ENCODE measurements at places on chromosomes 7 and 10.

- peak; percentile 17 for DNase-seq
Measured at GRCh38 chr7:107463139-107464078, 6.4 kb upstream of the GPR22 start.

GRCh38 chr7:50742401-50742800, 40.3 kb downstream of the GRB10 start:
- DNase-seq = no peak

GRCh38 chr10:35042783-35043182, 47.4 kb downstream of the CUL2 start:
- DNase-seq = no peak

DNA sequence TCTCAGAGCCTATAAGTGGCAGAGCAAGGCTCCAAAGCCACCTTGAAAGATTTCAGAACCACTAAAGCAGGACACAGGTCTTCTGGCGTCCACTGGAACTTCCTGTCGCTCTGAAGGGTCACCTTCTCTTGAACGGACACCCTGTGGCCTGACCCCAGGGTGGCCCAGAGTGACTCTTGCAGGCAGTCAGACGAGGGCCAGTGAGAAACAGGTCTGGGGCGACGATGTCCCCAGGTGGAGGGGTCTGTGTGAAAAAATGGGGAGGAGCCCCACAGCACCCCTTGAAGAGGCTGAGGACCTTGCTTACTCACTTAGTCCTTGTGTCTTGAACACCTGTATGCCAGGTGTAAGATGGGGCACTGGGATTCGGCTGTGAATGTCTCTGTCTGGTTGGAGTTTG, 946 bp upstream of the RASGEF1A start:
- no peak for DNase-seq

- DNase-seq = no peak
Measured at GRCh38 chr7:29564496-29565223, 1.0 kb downstream of the PRR15 start.

GRCh38 chr10:77686650-77687417, 49.2 kb upstream of the KCNMA1 start:
- no peak for DNase-seq

- DNase-seq = peak; percentile 15
Measured at GRCh38 chr10:109933984-109934565, 10.8 kb upstream of the XPNPEP1 start.

DNA sequence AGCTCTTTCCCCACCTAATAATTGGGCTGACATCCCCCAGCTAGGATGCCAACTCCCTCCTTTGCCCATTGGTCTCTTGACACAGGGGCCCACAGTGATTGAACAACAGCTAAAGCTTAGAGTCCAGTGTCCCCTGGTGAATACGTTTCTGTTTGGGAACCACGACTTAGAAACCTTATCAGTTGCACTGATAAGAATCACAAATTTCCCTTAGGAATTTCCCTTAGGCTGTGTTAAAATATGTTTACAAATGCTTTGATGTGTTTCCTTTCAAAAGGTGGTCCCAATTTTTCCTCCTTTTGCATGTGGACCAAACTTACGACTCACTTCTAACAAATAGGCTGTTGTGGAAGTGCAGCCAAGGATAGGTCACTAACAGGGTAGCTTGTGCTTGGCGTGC, 126.0 kb upstream of the INHBA start:
- DNase-seq = no peak

DNA sequence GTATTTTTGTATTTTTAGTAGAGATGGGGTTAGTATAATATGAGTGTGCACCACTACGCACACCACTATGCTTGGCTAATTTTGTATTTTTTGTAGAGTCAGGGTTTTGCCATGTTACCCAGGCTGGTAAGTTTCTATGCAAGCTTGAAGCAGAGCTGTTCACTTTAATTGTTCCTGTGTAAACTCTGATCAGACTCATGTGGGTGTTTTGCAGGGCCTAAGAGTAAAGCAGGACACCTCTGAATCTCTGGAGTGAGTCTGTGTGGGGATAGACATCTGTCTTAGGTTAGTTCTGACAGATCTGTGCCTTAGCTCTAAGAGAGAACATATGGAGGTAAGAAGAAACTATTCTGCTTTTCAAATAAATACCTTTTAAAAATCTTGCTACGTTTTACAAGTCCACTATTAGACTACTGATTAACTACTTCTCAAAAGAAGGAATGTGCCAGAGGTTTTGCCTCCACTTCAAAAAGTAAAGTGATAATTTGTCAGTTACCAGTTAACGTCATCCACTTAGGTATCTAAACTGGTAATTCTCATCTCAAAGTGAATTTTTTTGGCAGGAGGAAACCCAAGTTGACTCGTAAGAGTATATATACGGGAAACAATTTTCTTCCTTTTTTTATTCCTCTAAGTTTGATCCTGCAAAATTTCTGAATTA, 1.1 kb downstream of the COL17A1 start:
- DNase-seq = no peak

DNA sequence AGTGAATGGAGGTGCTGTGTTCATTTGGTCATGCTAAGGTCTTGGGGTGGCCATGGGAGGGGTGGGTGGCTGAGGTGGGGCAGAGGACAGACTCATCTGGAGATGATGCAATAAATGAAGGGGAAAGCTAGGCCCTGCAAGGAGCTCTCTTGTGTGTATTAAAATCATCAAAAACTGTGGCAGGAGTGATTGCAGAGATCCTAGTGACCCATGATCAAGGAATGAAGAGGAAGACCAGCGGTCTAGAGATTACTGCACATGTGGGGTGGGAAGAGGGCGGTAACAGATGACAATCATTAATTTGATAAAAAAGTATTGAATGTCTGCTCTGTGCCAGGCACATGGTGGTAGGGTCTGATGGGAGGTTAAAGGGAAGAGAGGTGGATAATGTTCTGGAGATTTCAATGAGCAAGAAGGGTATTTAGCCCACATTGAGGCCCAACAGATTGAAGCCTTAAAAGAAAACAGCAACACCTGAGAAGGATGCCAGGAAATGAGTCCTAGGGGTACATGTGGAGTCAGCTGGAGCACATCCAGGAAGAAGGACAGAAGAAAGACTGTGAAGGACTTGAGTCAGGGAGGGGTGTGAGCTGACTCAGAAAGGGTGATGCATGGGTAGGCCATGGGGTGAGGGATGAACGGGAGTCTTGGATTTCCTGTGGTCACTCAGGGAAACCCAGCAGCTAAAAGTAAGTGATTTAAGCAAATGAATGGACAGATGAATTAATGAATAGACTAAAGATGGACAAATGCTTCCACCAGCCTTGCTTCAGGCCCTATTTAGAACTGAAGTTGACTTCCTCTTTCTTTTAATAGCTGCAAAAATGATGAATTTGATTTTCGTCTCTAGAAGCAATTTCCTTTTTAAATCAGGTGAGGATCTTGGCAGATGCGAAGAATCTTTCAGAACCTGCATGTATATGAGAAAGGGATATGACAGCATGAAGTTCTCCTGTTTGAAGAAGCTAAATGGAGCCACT, 83.1 kb upstream of the IGFBP3 start:
- DNase-seq = no peak

GRCh38 chr7:131112431-131112830, 215.2 kb upstream of the MKLN1 start:
- DNase-seq = no peak

- no peak for DNase-seq
Measured at GRCh38 chr7:130732980-130733930, 752 bp downstream of the KLF14 start.

- DNase-seq = no peak
Measured at GRCh38 chr10:84196941-84197340, 2.6 kb downstream of the CDHR1 start.

GRCh38 chr7:94509264-94509886, at the start of gene CASD1:
Gene CASD1 (plus strand): TSS chr7:94509809. CDS start chr7:94510085, 276 bp downstream.
- peak; percentile 44 for DNase-seq

DNA sequence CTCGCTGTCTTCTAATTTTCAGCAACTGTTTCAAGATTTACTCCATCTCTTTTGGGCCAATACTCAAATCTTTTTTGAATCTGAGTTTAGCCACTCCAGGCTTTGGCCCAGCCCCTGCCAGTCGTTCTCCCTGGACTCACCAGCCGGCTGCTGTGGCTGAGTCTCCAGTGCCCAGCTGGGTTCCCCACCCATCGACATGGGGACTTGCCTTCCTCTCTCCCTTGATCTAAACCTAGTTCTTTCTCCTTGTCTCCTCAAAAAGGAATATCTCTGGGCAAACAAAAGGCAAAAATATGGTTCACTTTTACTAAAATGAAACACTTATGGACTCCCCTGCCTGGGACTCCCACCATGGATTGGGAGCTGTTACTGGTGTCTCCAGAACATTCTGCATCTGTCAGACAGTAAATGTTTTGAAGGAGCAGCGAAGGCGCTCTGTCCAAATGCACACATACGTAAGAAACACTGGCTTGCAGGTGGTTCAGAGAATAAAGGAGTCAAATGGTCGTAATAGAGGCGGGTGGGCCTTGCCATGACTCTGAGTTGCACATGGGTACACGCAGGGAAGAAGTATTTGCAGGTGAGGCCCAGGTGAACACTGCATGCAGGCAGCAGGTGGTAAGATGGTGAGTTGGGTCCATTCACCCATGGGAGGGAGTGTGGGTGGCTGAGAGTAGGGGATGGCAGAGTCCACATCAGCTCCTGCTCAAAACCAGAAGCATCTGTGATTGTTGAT, 35.5 kb upstream of the HABP2 start:
- no peak for DNase-seq

GRCh38 chr7:80147543-80148391, 13.1 kb downstream of the GNAI1 start:
- no peak for DNase-seq

GRCh38 chr7:9983048-9983447, 990.6 kb upstream of the PHF14 start:
- no peak for DNase-seq

GRCh38 chr10:116891208-116891607, 41.9 kb downstream of the ENO4 start:
- DNase-seq = no peak
